ENCODE measurements at places on chromosomes 13 and 19.

- DNase-seq, result no peak
These were observed 539.0 kb downstream of the EFNB2 start for GRCh38 chr13:105996391-105997025.

GRCh38 chr19:13765395-13766094 is 1.2 kb downstream of the MRI1 start:
- DNase-seq, result no peak

DNA sequence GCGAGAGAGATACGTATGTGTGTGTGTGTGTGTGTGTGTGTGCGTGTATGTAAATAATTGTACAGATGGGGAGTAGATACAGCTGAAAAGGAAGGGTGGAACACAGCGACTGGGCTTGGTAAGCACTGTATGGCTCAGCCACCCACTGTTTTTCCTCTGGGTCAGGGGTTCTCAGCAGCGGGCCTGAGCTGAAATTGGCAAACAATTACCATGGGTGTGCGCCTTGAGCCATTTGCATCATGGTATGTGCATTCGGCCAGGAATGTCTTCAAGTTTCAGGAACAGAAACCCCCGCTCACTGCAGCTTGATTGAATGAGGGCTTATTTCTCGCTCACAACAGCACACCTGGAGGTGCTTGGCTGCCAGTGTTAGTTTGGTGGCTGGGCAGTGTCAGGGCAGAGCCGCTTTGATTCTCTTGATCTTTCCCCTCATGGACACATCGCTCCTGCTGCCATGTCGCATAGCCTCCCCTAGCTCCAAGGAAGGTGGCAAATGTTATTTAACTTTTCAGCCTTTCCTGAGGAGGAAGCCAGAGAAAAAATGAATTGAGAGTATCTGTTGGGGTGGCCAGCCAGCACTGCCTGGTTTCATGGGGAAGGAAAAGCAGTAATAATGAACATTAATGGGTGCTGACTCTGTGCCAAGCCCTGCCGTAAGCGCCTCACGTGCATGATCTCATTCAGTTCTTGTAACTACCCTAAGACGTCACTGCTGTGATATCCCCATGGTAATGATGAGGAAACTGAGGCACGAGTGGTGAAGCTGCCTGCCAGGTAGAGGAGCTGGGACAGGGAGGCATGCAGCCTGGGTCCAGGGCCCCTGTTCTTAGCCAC is 126.9 kb downstream of the SIPA1L3 start:
- no peak for DNase-seq

- DNase-seq, result no peak
These were observed 56.8 kb upstream of the KATNAL1 start for GRCh38 chr13:30364133-30364532.

DNA sequence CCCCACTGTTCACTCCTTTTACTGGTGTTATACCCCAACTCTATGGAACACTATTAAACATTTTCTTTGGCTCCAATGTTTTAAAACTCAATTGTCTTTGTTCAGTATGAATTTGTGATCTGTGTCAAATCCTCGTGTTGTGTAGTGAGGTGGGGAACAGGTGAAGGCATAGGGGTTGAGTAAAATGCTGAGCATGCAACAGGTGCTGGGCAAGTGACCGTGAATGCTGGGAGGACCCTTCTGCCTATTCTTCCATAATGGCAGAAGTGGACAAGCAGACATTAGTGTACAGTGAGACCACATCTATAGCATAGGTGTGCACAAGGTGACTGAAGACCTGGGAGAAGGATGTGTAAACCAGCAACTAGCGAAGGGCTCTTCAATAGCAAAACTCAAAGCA is 1188.0 kb downstream of the UQCRFS1 start:
- DNase-seq, result no peak

DNA sequence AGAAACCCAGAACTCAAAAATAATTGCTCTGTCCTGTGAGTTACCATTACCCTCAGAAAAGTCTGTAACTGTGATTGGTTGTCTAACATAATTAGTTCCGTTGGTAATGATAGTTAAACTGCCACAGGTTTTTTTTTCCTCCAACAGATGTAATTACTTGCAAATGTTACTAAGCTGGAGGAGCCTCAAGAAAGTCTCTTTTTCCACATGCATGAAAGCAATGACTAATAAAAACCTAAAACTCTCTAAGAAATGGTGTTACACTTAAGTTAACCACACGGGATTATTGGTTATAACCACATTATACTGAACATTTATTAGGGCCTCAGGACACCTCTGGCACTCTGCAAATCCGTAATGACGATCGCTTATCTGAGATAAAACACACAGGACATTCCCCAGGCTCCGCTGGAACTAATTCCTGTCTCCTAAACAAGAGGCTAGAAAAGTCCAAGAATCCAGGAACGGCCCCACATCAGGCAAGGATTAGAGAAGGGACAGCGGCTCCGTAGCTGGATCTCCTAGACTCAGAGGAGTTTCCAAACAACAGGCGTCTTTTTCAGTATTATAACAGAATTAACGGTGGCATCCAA is 753 bp downstream of the ZNF235 start:
- peak; percentile 7 for DNase-seq

DNA sequence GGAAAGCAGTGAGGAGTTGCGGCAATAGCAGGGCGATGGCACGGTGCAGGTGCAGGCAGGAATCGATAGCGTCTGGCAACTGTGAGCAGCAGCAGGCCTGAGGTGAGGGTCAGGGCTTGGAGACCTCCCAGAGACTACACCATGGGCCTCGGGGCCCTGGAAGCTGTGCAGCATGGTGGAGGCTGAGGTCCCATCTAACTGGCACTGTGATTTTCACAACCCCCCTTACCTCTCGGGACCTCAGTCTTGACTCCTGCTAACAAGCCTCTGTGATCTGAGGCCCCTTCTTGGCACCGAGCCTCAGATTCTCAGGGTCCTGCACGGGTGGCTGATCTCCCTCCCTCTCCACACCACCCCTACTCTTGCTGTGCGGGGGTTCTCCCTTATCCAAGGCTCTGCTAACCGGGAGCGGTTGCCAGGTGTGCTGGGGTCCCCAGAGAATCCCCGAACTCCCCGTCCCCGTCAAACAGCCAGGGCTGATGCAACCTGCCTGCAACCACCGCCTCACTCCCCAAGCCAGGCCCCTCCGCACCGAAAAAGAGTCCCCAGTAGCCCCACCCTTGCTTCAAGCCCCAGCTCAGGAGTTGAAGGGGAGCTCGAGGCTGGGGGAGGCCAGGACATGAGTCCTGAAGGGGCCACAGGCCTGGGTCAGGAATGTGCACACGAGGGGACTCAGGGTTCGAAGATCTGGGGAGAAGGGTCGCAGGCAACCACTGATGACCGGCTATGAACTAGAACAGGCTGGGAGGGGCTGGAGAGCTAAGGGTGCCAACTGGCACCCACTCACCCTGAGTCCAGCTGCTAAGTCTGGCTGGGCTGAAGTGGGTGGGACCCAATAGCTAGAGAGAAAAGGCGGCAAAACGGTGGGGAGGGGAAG is 4.8 kb upstream of the ATF5 start:
- no peak for DNase-seq

DNA sequence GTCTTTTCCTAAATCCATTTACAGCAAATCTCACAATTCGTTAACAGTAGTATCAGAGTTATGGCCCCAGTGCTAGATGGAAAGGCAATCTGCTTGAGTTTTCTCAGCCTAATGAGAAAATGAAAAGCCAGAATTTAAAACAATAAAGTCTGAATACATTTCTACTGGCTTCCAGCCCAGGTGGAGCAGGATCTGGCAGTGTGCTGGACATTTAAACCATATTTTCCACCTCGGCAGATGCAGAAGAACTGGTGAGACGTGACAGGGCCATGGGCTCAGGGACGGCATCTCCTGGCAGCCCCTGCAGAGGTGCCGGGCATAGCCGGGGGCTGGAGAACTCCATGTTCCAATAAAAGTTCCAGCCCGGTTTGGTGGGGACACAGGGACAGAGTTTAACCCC is 7.1 kb downstream of the SMIM7 start:
- DNase-seq, result no peak

DNA sequence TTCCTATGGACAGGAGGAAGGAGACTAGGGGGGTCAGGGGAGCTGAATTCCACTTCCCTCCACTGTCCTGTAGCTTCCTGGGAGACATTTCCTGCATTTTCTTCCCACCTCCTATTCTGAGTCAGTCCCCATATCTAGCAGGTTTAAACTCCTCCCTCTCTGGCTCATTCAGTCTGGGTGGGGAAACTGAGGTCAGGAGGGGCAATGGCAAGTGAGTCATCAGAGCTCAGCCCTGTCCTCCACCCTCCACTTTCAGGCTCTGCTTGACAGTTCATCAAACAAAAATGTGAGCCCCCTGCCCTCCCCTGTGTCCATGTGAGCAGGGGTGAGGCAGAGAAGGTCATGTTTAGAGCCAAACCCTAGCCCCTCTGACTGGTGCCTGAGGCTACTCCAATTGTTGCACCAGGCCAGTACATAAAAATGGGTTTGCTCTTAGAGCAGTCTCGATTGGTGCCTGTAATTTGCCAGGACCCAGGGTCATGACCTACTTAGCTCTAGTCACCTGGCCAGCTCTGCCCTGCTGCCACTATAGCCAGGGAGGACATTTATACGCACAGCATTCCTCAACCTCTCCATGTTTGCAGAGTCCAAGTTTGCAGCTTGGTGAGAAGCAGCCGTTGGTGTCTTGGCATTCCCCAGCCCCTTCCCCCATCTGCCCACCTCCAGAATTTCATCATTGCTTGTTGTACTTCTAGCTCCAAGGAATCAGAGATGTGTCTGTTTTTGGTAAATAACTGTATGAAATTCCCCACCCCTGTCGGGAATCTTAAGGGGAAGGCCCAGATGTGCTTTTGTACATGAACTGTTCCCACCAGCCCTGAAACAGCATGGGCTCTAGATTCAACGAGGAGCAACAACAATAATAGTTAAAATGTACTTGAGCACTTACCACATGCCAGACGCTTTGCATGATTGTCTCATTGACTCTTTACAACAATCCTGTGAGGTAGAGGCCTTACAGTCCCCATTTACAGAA is 20.7 kb downstream of the SAMD4B start:
- no peak for DNase-seq

- no peak for DNase-seq
These were observed 34.4 kb downstream of the DCLK1 start for GRCh38 chr13:36096461-36097416.

- DNase-seq, result peak; percentile 71
These were observed 696 bp upstream of the SAMD1 start for GRCh38 chr19:14091081-14091812.

- no peak for DNase-seq
These were observed 20.6 kb downstream of the NECTIN2 start for GRCh38 chr19:44866664-44867063.

GRCh38 chr13:24865163-24865953 is 101.4 kb downstream of the RNF17 start:
- DNase-seq, result no peak

GRCh38 chr13:85799097-85799582 is at the start of gene SLITRK6:
SLITRK6 (minus strand) TSS chr13:85799419; CDS start chr13:85796508, 2,911 bp downstream.
- peak; percentile 5 for DNase-seq

DNA sequence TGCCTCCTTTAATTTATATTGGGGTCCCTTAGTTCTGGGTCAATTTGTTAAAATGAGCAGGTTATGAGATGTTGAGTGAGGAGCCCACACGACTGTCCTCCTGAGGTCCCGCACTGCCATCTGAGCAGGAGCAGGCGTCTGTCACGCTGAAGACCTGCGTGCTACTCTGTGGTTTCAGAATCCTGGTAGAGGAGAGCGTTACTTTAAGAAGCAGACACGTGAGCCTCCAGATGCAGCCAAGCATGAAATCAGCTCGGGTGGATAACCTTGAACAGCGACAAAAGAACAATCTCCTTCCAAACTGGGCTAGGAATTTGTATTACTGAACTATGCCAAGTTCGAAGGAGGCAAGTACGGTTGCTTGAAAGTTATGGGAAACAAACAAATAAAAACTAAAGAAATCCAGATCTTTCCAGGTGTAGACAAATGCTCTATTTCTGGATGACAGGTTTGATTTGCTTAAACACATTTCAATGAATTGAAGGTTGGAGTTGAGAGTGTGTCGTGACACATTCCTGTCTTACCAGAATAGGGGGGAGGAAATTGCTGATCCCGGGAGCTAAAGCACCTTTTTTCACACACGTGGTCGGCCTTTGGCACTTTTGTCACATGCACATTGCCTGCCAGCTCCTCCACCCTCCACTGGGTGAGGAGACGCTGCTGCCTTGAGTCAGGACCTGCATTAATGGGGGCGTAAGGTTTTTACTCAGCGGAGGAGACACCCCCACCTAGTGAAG is 945.5 kb upstream of the SLC10A2 start:
- no peak for DNase-seq

DNA sequence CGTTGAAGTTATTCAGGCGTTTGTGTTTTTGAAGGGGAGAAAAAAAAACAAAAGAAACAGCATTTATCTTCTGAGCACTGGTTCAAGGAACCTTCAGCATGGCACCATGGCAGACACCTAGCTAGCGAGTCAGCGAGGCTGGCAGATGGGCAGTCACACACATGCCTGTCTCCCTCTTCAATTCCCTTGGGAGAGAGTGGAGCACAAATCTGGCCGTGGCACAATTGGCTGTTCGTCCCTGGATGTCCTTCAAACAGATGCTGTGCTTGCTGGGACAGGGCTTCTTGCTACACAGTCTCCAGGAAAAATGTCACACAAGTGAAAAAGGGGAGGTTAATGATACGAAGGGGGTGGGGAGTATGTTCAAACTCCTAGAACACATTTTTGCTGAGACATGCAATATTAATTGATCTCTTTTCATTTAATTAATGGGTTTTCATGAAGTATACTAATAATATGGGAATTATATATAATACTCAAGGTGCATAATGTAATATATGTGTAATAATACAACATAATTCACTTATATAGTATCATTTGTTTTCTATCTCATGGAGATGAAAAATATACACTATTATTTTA is 1674.5 kb upstream of the SLC10A2 start:
- DNase-seq, result no peak

DNA sequence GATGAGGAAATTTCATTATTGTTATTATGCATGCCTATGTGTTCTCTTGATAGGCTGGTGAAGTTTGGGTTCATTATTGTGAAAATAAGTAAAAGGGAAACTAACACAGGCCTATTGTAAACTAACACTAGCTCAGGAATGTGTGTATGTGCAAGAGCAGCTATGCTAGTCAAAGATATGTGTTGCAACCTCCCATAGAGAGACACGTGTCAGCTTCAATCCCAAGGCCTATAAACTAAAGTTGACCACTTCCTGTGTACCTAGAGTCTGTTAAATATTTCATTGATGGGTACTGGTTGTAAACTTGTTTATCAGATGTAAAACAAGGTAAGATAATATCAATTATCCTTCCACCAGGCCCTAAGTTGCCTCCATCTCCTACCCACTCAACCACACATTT is 44.7 kb upstream of the ZNF30 start:
- DNase-seq, result no peak

GRCh38 chr13:21152251-21152899 is 24.0 kb downstream of the SKA3 start:
- no peak for DNase-seq

DNA sequence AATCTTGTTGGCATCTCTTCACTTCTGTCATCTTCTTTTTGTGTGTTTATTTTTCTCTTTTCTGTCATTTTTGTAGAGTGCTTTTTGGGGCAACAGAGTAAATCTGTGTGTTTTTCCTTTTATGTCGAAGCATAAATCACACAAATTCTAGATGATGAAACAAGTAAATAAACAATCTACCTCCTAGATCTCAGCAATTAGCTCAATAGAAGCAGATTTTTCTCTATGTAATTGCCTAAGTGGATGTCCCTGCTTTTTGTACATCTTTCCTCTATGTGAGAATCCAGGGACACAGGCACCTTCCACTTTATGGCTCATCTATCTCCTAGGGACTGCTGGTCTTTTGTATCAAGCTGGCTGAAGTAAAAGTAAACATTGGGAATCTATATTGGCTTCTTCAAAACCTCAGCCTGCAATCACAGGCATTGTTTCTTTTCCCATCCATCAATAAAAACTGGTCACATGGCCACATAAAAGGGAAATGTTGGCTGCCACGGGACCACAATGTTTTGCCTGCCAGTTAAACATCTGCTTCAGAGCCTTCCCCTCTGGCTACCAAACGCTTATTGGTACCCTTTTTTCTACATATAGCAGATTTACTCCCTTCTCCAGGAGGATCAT is 323.8 kb downstream of the LMO7 start:
- no peak for DNase-seq

Data from H54 (cell line).